Midbrain (tissue), 1 donor: ENCODE measurements at places on chromosomes 6 and 20.
A peak's percentile ranks its signal among the peaks of the same experiment; 100 is the strongest.

GRCh38 chr6:161242779-161243693 lies 30.8 kb downstream of the AGPAT4 start:
- DNase-seq: peak; percentile 29

- no peak for DNase-seq
Observed at GRCh38 chr6:7727086-7727945, 1.4 kb downstream of the BMP6 start.

DNA sequence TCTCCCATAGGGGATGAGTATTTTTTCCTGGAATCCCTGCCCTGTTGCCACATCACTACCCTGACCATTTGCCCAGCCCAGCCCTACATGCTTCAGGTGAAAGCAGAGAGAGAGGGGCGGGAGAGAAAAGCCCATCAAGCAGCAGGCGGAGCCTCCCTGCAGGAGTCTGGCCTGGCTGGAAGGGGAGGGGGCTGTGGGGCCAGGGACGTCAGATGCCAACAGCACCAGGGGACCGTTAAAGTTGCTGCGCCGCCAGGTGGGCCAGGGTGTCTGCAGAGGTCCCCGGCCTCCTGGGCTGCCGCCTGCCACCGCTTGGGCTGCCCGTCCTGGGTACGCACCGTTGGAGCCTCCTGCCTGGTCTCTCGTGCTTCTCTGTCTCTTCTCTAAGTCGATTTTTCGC lies 757 bp upstream of the R3HDML start:
- DNase-seq: no peak

DNA sequence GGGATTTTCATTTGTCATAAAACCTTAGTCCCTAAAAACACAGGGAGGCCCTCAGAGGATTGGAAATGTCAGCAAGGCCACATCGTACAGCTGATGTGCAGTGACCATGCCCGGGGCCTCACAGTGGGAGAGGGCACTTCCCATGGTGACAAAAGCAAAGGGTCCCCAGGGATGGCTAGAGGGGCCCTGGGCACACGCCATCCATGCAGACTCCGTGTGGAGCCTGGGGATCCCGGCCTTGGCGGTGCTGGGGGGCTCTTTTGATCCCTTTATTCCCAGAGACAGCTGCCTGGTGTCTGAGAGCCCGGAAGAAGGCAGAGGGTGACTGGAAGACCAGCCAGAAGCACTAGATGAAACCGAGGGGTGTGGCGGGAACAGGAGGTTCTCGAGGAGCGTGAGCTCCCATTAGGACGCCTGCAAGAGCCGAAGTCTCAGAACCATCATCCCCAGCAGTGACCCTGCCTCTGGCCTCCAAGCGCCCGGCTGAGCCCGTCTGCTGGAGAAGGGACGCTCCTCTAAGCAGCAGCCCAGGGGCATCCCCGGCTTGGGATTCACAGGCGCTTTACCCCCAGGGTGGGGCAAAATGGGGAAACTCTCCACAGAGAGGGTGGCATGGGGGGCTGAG lies 49.1 kb upstream of the FRMD1 start:
- no peak for DNase-seq

GRCh38 chr6:41021832-41022231 lies 17.2 kb downstream of the UNC5CL start:
- DNase-seq: no peak

DNA sequence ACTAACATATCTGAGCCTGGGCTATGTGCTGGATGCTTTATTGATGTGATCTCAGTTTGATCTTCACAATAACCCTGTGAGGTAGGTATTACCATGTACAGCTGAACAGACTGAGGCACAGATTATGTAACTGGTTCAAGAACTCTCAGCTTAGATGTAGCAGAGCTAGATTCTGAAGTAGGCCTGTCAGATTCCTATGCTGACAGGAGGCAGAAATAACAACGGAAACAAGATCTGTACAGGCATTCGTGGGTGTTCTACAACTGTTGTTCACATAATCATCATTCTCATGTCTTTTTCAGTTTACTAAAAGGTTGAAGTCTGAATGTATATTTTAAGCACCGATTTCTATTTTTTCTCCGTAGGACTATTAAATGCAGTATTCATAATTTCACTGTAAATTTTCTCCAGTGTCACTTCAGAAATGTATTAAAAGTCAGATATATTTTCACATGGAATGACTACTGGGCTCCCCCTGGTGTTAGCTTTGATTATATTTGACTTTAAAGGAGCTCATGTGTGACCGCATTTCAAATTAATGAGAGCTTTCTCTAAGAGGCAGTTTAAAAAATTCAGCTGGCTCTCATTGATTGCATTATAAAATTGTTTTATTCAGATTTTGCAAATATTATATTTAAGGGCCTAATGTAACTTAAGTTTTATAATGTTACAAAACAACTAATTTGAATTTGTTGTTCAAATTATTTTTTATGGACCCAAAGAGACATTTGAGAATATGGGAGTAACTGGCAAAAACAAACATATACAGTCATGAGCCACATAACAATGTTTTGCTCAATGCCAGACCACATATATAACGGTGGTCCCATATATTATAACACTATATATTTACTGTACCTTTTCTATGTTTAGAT lies 36.4 kb upstream of the SLC17A4 start:
- DNase-seq: peak; percentile 22

DNA sequence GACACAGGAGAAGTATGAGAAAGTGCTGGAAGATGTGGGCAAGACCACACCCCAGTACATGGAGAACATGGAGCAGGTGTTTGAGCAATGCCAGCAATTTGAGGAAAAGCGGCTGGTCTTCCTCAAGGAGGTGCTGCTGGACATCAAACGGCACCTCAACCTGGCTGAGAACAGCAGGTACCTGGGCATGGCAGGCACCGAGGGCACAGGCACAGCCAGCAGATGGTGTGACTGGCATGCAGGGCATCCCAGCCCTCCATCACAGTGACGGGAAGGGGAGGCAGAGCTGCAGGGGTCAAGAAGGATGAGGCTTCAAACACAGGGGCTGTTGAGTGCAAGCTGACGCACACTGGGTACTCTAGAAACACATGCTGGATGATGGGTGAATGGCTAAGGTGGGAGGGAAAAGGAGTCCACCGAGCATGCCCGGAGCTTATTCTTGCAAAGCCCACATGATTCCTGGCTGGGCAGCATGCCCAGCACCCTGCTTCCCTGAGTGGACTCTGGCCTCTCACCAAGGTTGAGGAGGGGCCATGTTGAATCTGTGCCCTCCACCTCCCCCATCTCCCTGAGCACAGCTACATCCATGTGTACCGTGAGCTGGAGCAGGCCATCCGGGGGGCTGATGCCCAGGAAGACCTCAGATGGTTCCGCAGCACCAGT lies 26.3 kb downstream of the SPDEF start:
- DNase-seq: peak; percentile 39

DNA sequence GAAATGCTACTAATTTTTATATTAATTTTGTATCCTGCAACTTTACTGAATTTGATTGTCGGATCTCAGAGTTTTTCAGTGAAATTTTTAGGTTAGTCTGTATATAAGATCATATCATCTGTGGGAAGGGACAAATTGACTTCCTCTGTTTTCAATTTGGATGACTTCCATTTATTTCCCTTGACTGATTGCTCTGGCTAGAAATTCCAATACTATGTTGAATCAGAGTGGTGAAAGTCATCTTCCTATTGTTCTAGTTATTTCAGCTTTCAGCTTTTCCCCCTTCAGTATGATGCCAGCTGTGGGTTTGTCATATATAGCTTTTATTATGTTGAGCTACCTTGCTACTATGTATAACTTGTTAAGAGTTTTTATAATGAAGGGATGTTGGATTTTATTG lies 771.2 kb downstream of the KIF16B start:
- DNase-seq: no peak

- no peak for DNase-seq
Observed at GRCh38 chr20:41476446-41476845, 109.8 kb upstream of the EMILIN3 start.

GRCh38 chr6:164905311-164905710 lies 404.1 kb downstream of the C6orf118 start:
- no peak for DNase-seq

DNA sequence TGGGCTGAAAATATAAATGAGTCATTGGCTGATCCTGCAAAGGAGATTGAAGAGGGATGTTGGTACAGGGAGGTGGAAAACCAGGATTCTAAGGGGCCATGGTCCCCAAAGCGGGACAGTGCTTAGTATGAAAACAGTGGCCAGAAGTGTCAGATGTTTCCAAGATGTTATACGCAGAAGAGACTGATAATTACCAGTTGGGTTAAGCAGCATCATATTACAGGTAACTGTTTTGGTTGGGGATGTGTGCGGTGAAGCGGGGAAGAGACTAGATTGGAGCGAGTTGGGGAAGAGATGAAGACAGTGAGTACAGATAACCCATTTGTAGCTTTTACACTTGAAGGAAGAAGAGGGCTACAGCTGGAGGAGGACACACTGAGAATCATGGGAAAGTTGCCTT lies 80.8 kb downstream of the PLEKHG1 start:
- no peak for DNase-seq

- no peak for DNase-seq
Observed at GRCh38 chr6:168737481-168737880, 296.5 kb downstream of the SMOC2 start.

DNA sequence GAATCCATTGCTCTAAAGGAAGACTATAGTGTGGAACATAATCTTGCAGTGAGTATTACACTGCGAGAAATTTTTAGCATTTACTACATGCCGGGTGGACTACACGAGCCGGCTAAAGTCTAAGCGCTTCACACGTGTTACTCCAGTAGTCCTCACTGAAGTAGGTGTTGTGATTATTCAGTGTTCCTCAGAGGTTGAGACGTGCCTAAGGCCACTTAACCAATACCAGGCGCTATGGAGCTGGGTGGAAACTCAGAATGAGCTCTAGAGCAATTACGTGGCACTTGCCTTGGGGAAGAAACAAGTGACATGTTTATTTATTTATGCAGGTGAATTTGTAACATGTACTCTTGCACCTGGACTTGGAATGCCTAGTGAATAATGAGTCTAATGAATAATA lies 46.4 kb downstream of the SASH1 start:
- DNase-seq: no peak

DNA sequence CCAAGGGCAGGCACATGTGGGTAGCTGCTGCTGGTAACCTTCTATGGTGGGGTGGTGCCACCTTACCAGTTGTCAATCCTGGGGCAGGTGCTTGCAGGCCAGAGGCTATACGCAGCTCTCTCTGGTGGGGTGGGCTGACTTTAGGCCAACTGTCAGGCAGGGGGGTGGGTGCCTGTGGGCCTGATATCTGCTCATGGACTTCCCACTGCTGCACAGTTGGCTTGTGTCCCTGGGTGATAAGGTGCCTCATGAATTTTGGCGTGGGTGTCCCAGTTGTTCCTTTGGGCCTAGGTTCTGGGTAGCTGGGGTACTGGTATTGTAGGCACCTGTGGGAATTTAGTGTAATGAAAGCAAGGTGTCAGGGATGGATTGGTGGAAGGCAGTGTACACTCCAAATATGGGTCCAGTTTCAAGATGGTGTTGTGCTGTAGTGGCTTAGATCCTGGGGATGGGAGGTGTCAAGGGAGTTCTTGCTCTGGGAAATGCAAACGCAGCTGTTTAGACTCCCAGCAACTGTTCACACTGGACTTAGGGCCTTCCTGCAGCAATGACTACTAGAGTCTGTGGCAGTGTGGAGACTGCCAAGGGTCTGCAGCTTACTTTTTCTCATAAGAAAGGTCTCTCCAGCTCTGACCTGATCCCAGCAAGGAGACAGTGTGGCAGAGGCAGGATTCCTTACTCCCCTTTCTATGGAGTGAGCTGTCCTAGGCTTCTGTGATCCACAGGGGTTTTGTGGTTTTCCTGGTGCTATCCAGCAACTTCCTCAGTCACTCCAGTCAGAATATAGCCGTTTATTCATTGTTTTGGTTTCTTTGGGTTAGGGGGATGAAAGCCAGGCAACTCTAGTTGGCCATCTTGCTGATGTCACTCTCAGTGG lies 128.2 kb downstream of the CRYBG1 start:
- DNase-seq: no peak

- DNase-seq: no peak
Observed at GRCh38 chr6:26270486-26270861, 94.5 kb upstream of the BTN3A2 start.

GRCh38 chr20:53227523-53227922 lies 255.4 kb downstream of the TSHZ2 start:
- DNase-seq: no peak

DNA sequence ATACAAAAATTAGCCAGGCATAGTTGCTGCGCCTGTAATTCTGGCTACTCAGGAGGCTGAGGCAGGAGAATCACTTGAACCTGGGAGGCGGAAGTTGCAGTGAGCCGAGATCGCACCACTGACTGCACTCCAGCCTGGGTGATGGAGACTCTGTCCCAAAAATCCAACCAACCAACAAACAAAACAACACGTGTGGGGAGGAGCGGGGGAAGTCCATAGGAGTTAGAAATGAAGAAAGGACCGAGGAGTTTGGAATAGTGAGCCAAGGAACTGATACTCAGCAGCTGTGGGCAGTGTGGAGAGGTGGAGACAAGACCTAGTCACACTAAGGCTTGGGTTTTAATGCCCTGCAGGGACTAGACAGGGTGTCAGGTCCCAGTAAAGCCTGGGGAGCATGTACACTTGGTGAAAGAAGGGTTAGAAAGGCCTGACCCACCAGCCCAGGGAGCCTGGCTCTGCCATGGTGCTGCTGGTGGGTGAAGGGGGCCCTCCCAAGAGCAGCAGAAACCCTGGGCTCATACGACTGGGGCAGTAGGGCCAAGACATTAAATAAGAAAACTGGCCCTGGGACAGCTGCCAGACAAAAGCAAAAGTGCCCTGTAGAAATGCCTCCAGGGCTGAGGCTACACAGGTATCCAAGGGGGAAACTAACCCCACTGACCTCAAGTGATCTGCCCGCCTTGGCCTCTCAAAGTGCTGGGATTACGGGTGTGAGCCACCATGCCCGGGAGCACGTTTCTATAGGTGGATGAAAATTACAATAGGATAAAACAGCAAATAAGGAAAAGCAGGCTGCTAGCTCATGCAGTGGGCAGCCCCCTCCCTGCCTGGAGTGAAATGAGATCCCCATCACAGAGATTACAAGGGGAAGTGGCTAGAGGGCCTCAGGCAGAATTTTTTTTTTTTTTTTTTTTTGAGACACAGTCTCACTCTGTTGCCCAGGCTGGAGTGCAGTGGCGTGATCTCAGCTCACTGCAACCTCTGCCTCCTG lies 58.0 kb downstream of the MYH7B start:
- no peak for DNase-seq
